Adipose tissue (tissue), 3 donors: ENCODE measurements at places on chromosomes 1 and 21. TPM values are rescaled to one million over a fixed set of nuclear protein-coding genes. Genes with fewer than 3 reads are reported as not detected.

Gene EDN2
- not detected for polyA plus RNA-seq

Gene C1QC
- polyA plus RNA-seq, result 176 TPM

Gene FLAD1
- 37.9 TPM for polyA plus RNA-seq

Gene RNU1-1
- polyA plus RNA-seq, result not detected

Gene CNST
- polyA plus RNA-seq, result 4.7 TPM

Gene GBP2
- polyA plus RNA-seq, result 9.5 TPM

Gene KRTAP10-5
- not detected for polyA plus RNA-seq

Gene PYCR2
- 44.1 TPM for polyA plus RNA-seq

Gene MCL1
- 314 TPM for polyA plus RNA-seq

Gene CYB5RL
- polyA plus RNA-seq, result 2.3 TPM

Gene OR2W3
- polyA plus RNA-seq, result not detected

Gene SPATA46
- not detected for polyA plus RNA-seq

Gene NPHS2
- polyA plus RNA-seq, result not detected

Gene SLAMF1
- polyA plus RNA-seq, result 3.6 TPM

Gene KRTAP13-2
- polyA plus RNA-seq, result not detected

Gene ADGRB2
- polyA plus RNA-seq, result 0.21 TPM

Gene DHRS3
- polyA plus RNA-seq, result 92.1 TPM

Gene CCDC190
- polyA plus RNA-seq, result not detected

Gene PGLYRP3
- polyA plus RNA-seq, result not detected

Gene C1orf210
- polyA plus RNA-seq, result 0.22 TPM

Gene CCDC27
- polyA plus RNA-seq, result not detected

Gene RIPK4
- polyA plus RNA-seq, result 1.9 TPM

Gene PRRX1
- polyA plus RNA-seq, result 2.2 TPM

Gene OPRD1
- polyA plus RNA-seq, result 0.08 TPM

Gene PIK3R3
- 36.5 TPM for polyA plus RNA-seq
